Natural killer cell (primary cell): ENCODE measurements at places on chromosomes 2 and 18. TPM values are rescaled to one million over a fixed set of nuclear protein-coding genes. Genes with fewer than 3 reads are reported as not detected.

FEV gene
- total RNA-seq, result not detected

NOSTRIN gene
- total RNA-seq, result not detected

ALPI gene
- not detected for total RNA-seq

CDH7 gene
- not detected for total RNA-seq

KCNK3 gene
- total RNA-seq, result not detected
